CD4-positive, alpha-beta T cell treated with Interferon alpha-2 for 1 hour (primary cell): ENCODE measurements at places on chromosomes 7 and 10.

DNA sequence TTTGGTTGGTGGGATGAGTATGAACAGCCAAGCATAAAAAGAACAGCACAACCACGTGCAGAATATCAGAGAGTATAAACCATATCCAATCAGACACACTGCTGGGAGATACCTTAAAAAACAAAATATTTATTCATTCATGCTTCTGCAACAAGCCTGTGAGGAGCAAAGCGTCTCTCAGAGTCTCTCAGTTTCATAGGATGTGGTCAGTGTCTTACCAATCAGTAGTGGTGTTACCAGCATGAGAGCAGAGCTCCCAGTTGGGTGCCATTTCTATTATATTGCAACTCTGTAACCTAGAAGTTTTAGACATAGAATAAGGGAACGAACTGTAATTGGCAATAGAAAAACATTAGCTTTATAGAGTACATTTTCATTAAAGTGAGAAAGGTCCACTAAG is 445.9 kb upstream of the LRRN3 start:
- no peak for DNase-seq

GRCh38 chr7:8481752-8482446 is 48.5 kb downstream of the NXPH1 start:
- no peak for DNase-seq

GRCh38 chr10:57303566-57303965 is 942.5 kb upstream of the ZWINT start:
- DNase-seq = no peak

GRCh38 chr7:43040461-43040860 is 72.0 kb upstream of the HECW1 start:
- DNase-seq = no peak

DNA sequence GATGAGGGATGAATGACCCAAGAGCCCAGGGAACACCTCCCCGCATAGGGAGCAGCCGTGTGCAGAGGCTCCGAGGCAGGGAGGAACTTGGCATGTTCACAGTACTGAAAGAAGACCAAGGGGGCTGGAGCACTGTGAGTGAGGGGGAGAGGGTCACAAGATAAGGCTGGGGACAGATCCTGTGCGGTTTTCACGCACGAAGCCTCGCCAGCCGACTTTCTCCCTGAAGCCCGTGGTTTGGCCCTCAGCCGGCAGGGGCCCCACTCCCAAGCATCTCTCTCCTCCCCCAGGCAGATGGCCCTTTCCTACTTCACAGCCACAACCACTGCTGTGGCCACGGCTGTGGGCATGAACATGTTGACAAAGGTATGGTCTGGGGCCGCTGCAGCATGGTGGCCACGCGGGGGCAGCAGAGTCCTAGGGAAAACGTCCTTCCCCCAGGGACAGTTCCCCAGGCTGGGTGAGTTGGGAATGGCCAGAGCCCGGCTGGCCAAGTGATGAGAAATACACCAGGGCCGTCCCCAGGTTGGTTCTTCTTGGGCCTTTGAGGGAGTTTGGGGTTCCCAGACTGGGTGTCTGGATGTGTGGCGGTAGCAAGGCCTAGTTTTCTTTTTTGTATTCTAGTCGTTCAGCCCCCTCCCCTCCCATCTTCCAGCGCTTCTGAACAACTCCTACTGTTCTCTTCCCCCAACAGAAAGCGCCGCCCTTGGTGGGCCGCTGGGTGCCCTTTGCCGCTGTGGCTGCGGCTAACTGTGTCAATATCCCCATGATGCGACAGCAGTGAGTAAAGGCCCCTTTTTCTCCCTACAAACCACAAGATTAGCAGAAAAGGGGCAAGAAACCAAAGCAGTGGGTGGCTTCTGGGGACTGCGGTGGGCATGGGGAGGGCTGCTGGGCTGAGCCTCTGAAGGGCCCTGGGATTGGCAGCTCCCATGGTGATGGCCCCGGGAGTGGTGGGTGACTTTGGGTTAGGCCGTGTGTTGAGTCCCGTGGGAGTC is 14.4 kb upstream of the WBP1L start:
- peak; percentile 54 for DNase-seq

GRCh38 chr7:28096713-28097112 is 83.9 kb downstream of the JAZF1 start:
- peak; percentile 62 for DNase-seq
